ENCODE measurements at places on chromosomes 11 and 22.

GRCh38 chr22:48267681-48268080, 1505.2 kb downstream of the TBC1D22A start:
- no peak for DNase-seq

DNA sequence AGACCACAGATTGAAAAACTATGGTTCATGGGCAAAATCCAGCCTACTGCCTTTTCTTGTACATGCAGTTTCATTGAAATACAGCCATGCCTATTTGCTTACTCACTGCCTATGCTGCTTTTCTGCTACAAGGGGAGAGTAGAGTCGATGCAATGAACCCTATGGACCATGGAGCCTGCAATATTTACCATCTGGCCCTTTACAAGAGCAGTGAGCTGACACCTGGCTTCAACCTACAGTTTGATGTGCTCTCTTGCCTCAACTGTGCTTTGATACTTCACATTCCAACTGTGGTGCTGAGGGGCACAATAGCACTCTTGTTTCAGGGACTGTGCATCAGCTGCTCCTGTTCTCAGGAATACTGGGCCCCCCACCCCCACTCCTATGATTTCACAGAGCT, 239.5 kb upstream of the SORL1-AS1 start:
- no peak for DNase-seq

DNA sequence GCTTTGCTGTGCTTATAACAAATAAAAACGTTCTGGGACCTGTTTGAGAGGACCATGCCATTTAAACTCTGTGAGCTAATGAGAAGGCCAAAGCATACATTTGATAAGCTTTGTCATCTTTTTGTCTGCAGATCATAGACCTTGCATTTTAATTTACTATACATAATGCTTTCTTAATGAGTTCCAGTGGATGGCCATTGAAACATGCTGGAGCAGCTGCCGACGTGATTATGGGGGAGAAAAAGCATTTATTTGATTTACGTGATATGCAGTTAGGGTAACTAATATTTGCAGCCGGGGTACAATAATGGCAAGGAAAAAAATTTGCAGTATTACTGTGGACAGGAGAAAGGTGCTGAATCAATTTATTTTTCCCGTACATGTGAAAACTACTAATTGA, 240.2 kb downstream of the FAT3 start:
- DNase-seq: no peak

DNA sequence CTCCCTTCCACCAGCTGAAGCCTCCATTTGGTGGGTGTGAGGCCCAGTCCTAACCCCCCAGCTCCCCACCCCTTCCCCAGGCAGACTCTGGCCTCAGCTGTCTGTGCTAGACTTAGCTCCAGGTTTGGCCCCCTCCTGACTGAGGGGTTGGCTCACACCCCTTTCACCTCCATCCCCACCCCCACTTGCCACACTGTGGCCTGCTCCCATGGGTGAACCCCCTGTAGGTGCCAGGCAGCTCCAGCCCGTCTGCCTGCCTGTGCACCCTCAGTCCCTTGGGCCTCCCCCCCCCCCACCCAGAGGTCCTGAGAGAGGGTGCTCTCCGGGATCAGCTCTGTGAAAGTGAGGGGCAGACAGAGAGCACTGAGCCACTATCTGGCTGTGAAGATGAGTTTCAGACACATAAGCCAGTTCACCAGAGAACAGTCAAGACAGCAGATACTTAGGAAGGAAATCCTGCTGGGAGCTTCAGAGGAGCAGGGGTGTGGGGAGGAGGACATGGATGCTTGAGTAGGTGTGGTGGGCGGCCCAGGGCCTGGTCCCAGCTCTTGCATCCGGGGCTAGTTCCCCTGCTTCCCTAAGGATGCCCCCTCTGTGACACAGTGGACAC, 36.2 kb downstream of the PPM1F start:
- DNase-seq: no peak

DNA sequence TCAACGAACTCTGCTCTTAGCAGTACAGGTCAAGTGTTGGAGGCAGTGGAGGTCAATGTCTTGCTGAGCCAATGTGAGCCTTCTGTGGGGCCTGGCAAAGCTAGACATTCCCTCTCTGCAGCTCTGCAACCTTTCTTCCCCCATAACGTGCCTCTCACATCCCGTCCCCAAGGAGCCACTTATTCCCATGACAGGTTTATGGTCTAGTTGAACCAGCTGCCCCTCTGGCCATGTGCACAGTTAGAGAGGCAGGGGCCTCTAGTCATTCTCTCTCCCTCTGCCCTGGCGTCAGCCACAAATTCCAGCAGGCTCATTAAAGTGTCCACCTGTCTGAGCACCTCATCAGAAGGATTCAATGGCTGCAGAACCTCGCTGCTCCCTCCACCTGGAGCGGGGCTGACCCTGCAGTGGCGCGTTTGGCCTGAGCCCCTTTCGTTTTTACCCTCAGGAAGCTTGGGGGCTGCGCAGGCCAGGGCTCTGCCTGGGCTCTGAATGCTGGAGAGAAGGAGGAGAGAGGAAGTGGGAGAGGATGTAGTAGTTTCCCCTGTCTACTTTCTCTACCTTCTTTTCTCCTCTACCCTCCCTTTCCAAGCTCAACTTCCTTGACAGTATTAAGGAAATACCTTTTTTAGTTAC, 302.1 kb upstream of the B3GAT1 start:
- no peak for DNase-seq

GRCh38 chr11:100581318-100581717, 105.8 kb upstream of the ARHGAP42 start:
- no peak for DNase-seq

DNA sequence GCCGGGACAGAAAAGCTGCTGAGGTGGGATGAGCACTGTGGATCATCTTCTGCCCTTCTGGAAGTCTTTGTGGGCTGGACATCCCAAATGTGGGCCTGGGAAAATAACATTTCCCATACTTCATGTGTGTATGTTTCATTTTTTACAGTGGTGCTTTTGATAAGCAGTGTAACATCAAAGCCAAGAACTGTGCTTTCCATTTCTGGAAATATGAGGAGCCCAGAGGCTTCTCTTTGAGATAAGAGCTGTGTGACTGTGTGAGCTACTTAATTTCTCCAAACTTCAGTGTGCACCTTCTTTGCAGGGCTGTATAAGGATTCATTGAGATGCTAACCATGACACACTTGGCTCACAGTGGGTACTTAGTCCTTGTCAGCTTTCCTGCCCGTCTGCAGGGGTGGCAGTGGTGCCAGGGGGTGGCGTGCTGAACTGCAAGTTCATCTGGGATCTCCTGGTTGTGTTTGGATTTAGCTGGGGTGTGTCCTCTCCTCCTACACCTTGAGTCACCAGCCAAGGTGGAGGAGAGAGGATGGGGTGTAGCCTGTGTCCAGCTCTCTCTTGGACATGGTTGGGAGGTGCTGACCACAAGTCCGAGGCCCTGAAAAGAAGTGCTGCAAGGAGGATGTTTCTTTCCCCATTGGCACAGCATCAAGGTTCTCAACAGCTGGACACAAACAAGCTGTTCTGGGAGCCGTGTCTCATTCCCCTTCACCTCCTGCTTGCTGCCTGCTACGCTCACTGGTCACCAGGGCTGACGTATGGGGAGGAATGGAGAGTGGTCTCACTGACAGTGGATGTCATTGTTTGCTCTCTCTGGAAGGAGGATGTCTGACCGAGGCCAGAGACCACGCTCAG, 139.4 kb downstream of the TEAD1 start:
- DNase-seq: no peak

GRCh38 chr11:71452199-71453036, 585 bp upstream of the NADSYN1 start:
- peak; percentile 33 for DNase-seq

DNA sequence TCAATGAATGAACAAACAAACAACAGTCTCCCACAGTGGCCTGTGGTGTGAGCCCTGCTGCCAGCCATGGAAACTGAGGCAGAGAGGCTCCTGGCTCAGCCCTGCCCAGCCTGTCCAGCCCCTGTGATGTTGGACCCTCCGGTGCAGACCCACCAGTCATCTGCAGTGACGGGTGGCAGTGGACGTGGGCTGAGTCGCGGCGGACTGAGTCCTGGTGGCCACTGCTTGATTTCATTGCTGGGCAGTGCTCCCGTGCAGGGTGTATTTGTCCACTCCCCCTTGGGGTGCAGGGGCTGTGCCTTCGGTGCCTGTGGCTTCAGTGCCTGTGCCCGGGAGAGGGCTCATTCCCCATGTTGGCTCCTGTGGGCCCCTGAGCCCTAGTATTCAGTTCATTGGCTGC, 31.9 kb upstream of the MUC5AC start:
- no peak for DNase-seq

GRCh38 chr11:112538534-112539280, 278.0 kb upstream of the PLET1 start:
- no peak for DNase-seq

GRCh38 chr11:57287884-57288283, 36.9 kb downstream of the TNKS1BP1 start:
- no peak for DNase-seq

DNA sequence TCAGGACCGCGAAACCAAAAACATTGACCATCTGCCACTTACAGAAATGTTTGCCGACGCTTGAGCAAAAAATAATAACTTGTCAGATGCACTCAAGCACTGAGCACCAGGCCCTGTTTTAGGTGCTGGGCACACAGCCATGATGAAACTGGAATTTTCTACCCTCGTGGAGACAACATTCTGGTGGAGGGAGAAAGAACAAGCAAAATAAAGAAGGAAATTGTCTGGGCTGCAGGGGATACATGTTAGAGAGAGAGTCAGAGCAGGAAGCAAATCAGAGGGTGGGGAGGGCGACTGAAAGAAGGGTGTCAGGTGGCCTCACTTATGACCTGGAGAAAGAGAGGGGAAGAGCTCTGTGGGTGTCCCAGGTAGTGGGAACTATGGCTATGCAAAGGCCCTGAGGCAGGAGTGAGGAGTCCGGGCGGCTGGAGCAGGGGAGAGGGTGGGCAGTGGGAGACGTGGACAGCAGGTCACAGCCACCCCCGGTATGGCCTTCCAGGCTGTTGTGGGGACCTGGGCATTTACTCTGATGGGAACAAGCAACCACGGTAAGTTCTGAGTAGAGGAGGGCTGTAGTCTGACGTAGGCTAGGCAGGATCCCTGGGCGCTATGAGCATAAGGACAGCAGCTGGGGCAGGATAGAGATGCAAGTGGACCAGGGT, 78.8 kb downstream of the MYEOV start:
- no peak for DNase-seq

GRCh38 chr11:104837969-104838639, 60.2 kb downstream of the CASP12 start:
- DNase-seq: no peak

DNA sequence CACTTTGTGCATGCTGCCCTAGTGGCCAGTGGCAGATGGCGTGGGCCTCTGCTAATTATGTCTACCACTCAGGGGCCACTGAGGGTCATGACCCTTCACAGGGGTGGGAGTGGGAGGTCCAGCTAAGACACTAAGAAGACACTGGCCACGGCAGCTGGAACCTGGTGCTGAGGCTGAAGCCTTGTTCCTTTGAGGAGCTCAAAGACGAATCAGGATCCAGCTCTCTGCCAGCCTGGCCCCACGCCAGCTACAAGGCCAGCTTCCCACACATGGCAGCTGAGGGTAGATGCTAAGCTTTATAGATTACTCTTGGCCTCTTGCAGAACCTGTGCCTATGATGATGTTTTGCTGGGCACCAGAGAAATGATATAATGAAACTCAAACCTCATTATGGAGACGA, 226.3 kb downstream of the DSCAML1 start:
- DNase-seq: no peak

GRCh38 chr11:13208921-13209320, 68.7 kb upstream of the BMAL1 start:
- DNase-seq: no peak

DNA sequence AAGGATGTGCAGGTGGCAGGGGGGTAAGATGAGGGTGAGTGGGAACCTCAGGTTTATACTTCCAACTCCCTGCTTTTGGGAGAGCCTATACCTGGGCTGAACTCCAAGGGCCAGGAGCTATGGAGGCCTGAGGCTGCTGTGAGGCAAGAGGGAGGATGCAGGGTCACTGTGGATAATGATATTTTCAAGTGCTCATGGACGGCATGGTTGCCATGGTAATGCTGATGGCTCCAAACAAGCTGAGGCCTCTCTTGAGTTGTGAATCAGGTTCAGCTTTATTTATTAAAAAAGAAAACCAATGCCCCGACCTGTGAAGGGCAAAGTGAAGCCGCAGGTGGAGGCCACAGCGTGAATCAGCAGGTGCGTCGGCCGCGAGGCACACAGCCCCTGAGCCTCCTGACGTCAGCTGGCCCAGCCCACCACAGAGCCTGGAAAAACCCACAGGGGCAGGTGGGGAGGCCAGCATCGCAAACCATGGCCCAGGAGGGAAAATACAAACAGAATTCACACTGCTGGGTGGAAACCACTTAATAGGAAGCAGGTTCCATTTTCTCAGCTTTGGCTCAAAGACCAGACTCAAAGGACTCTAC, 17.4 kb upstream of the CREB3L1 start:
- DNase-seq: no peak

GRCh38 chr22:48198489-48199459, 1436.3 kb downstream of the TBC1D22A start:
- DNase-seq: no peak

GRCh38 chr11:7252683-7253213, 1.0 kb downstream of the SYT9 start:
- no peak for DNase-seq

- no peak for DNase-seq
Measured at GRCh38 chr22:30202531-30203006, 44.0 kb downstream of the LIF start.

GRCh38 chr11:32913445-32913844, 20.8 kb downstream of the QSER1 start:
- no peak for DNase-seq

GRCh38 chr22:29879753-29880152, 3.2 kb upstream of the MTMR3 start:
- DNase-seq: no peak

- DNase-seq: no peak
Measured at GRCh38 chr11:134229126-134229790, 4.8 kb downstream of the VPS26B start.

- no peak for DNase-seq
Measured at GRCh38 chr11:129652835-129653234, 162.8 kb upstream of the TMEM45B start.

DNA sequence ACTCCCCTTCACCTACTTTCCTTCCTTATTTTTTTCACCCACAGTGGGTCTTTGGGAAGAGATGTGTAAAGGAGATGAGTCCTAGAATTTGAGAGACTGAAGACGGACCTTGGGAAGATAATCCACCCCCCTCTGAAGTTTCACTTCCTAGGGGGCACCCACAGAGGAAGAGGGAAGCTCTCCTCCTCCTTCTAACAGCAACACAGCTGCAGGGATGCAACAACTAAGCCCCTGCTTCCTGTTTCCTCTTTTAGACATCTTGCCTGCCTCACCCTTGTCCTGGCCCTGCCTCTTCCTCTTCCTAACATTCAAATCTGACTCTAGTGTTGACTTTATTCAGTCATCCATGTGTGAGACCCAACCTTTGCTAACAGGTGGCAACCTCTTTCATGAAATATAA, 424.6 kb downstream of the BUD13 start:
- DNase-seq: no peak

- no peak for DNase-seq
Measured at GRCh38 chr22:49588739-49589138, 238.9 kb downstream of the BRD1 start.

GRCh38 chr22:43228330-43228729, 41.4 kb upstream of the TTLL12 start:
- no peak for DNase-seq

GRCh38 chr11:117070016-117070415, 28.2 kb downstream of the SIK3 start:
- no peak for DNase-seq

- DNase-seq: no peak
Measured at GRCh38 chr11:69130654-69131053, 25.1 kb upstream of the SMIM38 start.

GRCh38 chr11:101577461-101577860, 6.3 kb downstream of the TRPC6 start:
- DNase-seq: no peak

Measured in activated CD8-positive, alpha-beta memory T cell treated with anti-CD3 and anti-CD28 coated beads for 1 hour (primary cell).